ENCODE measurements at places on chromosomes 2 and 18.

GRCh38 chr2:20656561-20656960 is 5.7 kb upstream of the HS1BP3 start:
- no peak for DNase-seq

GRCh38 chr2:16119741-16120140 is 179.4 kb downstream of the MYCN start:
- no peak for DNase-seq

- no peak for DNase-seq
These were observed 214.9 kb upstream of the CHST9 start for GRCh38 chr18:27400001-27400400.

GRCh38 chr2:41924709-41925408 is 123.0 kb upstream of the PKDCC start:
- DNase-seq = no peak

- no peak for DNase-seq
These were observed 214.2 kb downstream of the PTGR3 start for GRCh38 chr18:74994502-74995418.

- DNase-seq = no peak
These were observed 102.2 kb upstream of the FZD7 start for GRCh38 chr2:201931475-201931874.

GRCh38 chr2:195545811-195546210 is 111.2 kb upstream of the SLC39A10 start:
- DNase-seq = no peak

DNA sequence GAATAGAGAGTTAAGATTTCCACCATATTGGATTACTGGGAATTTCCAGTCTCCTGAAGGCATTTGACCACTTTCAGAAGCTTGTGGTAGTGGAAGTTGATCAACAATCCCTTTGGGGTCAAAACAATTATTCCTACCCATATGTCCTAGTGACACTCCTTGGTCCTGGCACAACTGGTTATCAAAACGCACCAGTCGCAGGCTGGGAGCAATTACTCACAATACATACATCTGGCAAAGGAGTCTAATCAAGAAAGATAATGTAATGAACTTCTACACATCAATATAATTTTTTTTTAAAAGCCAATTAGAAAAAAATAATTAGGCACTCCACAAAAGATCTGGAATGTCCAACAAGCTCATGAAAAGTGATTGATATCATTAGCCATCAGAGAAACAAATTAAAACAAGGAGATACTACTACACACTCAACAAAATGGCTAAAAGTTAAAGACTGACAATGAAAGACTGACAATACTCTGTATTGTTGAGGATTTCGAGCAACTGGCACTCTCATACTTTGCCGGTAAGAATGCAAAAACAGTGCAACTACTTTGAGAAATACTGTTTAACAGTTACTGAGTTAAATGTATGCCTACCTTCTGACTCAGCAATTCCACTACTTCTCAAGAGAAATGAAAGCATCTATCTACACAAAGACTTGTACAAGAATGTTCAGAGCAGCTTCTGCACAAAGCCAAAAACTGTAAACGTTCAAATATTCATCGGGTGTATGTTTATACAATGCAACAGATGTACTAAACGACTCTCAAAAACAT is 2.0 kb downstream of the INO80C start:
- no peak for DNase-seq

DNA sequence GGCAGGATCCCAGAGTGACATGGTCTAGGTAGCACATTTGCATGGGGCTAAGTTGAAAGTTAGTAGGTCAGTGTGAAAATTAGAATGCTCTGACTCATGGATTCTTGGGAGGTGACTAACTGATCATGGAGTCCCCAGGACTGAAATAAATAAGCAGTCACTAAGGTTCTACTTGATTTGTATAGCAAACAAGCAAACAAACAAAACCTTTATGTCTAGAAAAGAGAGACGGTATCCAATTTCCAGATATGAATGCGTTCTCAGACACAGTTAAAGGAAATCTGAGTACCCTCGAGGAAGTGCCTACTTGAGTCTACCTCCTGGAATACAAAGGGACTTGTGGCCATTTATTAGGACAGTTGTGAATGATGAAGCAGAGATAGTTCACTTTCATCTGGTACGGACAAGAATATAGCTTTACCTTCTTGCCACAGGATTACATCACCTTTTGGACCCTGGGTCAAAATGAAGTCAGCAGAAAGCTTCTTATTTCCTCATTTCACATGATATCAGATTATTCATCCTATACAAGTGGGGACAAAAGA is 54.3 kb upstream of the AGPS start:
- peak; percentile 43 for DNase-seq

DNA sequence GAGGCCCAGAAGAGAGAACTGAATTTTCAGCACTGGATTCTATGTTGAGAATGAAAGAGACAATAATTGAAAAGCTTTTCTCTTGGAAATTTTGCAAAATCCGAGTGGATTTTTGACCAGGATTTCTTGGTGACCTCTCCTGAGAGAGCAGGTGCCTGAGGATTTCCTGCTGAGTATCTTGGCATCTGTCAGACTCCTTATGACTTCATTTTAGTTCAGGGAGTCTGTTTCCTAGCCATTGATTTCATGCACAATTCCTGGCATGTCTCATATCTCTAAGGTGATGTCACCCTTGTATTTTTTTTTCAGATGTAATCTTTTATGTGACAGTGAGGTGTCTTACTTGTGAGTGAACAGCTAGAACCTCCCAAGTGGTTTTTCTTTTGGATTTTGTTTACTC is 195.9 kb downstream of the NEDD4L start:
- no peak for DNase-seq

DNA sequence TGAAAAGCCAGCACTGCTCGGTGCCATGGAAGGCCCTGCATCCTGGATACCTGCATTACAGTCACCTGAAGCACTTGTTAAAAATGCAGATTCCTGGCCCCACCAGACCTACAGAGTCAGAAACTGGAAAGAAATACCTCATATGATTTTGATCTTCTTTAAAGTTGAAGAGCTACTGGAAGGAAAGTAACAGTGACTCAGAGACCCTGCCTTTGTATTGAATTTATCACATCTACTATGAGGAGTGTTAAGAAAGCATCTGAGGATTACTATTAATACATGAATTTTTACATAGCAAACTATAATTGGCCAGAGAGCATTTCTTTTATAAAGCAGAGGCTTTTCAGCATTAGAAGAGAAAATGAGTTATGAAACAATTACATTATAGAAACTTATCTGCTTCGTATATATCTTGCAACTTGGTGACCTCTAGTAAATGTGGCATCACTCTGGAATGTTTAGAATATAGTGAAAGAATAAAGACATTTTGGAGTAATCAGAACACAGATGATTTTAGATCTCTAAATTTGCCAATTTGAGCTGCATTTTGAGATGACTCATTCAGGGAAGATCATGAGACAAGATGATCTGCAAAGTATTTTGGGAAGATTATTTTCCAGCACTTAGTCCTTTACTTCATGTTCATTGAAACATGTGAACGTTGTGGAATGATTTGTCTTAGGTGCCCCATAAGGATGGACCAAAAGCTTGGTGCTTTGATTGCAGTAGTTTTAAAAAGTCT is 12.2 kb downstream of the PTPRM start:
- DNase-seq = no peak

GRCh38 chr2:166917415-166917814 is 29.1 kb downstream of the XIRP2 start:
- DNase-seq = no peak

DNA sequence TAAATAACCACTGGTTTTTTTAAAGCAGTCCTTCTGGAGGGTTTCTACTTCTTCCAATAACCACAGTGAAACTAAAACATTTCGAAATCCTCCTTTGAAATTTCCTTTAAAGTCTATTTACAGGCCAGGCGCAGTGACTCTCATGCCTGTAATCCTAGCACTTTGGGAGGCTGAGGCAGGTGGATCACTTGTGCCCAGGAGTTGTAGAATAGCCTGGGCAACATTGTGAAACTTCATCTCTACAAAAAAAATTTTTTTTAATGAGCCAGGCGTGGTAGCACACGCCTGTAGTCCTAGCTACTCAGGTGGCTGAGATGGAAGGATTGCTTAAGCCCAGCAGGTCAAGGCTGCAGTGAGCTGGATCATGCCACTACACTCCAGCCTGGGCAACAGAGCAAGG is 15.2 kb downstream of the KIDINS220 start:
- no peak for DNase-seq

GRCh38 chr2:76675212-76675611 is 847.0 kb downstream of the LRRTM4 start:
- DNase-seq = no peak

DNA sequence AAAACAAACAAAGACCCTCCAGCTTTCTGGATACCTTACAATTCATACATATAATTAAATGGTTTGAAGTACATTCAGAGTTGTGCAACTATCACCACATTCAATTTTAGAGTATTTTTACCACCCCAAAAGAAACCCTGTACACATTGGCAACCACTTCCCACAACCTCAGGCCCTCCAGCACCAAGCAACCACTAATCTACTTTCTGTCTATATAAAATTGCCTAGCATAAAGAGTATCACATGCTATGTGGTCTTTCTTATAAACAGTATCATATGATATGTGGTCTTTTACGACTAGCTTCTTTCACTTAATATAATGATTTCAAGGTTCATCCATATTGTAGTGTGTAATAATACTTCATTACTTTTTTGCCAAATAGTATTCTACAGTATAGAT is 7.3 kb downstream of the IER3IP1 start:
- no peak for DNase-seq

- no peak for DNase-seq
These were observed 14.3 kb downstream of the B3GNT7 start for GRCh38 chr2:231409776-231410175.

DNA sequence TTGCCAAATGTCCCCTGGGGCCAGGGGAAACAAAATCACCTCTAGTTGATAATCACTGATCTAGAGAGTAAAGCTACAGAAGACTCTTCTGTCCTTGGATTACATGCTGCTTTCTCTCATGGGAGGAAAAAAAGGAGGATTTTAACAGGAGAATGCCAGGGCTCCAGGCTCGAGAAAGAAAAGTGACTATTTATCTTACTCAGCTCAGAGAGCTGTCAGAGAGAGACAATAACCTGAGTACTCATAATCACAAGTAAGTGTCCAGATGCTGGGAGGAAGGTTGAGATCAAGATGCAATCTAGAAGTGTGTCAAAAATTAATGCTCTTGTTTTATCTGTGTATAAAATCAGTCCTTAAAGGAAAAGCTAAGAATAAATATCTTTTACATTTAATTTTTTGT is 133.3 kb downstream of the PTRHD1 start:
- DNase-seq = no peak

GRCh38 chr2:30366199-30366691 is 80.8 kb upstream of the LCLAT1 start:
- no peak for DNase-seq

All from NCI-H1436 (cell line).